ENCODE measurements at places on chromosomes 5 and 9.

DNA sequence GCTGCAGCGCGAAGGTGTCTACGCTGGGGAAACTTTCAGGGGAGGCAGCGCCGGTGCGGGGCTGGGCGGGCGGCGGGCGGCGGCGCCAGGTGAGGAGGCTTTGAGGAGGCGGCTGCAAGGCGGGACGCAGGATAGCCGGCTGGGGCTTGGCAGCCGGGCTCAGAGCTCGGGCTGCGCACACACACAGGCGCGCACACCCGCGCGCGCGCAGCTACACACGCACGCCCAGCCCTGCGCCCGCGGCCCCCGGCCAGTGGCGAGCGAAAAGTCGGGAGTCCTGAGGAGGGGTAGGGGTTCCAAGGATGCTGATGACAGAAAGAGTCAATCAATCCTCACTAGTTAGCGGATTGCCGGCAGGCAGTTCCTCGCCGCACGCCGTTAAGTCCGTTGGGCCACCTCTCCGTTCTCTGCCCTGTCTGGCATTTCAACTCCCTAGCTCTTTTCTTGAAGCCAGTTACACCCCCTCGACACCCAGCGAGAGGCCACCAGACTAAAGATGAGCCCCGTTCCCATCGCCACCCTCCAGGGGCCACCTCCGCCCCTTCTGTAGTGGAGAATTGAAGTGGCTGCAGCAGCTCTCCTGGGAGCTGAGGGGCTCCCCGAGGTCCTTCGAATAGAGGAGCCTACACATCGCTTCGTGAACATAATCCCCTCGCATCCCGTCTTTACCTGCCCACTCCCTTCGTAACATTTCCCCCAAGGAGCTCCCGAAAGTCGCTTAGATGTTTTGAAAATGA is 1640.3 kb upstream of the C9orf72 start:
- H3K4me3 ChIP-seq = no peak within 1 kb of the TSS
- H3K4me1 ChIP-seq = no peaks in the 10 kb centered on the region
- no peak within 1 kb of the TSS for H3K27ac ChIP-seq
- no peaks in the 10 kb centered on the region for H3K27me3 ChIP-seq
- DNase-seq = no peak

GRCh38 chr5:160555971-160556631 is 134.4 kb downstream of the PTTG1 start:
- no peak overlapping the region for H3K27ac ChIP-seq
- H3K27me3 ChIP-seq = no peaks in the 10 kb centered on the region
- H3K36me3 ChIP-seq = no peaks in the 10 kb centered on the region
- peaks cover 13% of the 10 kb centered on the region for H3K4me1 ChIP-seq

DNA sequence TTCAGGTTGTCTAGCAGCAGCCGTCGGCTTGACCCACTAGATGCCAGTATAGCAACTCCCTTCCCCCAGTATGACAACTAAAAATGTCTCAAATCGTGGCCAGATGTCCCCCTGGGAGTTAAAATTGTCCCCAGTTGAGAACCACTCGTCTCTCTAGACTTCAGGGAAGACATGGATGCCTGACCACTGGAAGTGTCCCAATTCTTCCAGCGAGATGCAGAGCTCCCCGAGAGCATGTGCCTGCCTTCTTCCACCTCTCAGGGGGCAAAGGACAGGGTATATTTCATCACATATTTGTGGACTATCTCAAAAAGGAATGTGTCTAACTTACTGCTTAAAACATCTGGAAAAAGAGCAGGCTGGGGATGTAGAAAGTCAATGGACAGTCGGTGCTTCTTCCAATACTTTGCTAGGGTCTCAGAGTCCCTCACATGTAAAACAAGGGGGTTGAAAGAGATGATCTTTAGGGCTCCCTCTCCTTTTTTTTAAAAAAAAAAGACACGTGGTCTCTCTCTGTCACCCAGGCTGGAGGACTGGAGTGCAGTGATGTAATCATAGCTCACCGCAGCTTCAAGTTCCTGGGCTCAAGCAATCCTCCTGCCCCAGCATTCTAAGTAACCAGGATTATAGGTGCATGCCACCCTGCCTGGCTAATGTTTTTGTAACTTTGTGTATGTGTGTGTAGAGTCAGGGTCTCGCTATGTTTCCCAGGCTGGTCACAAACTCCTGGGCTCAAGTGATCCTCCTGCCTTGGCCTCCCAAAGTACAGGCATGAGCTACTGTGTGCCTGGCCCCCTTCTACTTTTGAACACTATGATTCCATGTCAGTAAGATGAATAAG is 190.6 kb downstream of the DAB2IP start:
- H3K4me3 ChIP-seq = no peak overlapping the region
- no peaks in the 10 kb centered on the region for H3K27me3 ChIP-seq
- no peak overlapping the region for H3K27ac ChIP-seq
- DNase-seq = no peak
- H3K4me1 ChIP-seq = peaks cover 8% of the 10 kb centered on the region

- no peak overlapping the region for H3K4me3 ChIP-seq
- no peak for DNase-seq
- H3K27ac ChIP-seq = no peak overlapping the region
- H3K27me3 ChIP-seq = no peaks in the 10 kb centered on the region
- H3K4me1 ChIP-seq = peaks cover 9% of the 10 kb centered on the region
Observed at GRCh38 chr9:114161513-114161912, 6.2 kb downstream of the COL27A1 start.

DNA sequence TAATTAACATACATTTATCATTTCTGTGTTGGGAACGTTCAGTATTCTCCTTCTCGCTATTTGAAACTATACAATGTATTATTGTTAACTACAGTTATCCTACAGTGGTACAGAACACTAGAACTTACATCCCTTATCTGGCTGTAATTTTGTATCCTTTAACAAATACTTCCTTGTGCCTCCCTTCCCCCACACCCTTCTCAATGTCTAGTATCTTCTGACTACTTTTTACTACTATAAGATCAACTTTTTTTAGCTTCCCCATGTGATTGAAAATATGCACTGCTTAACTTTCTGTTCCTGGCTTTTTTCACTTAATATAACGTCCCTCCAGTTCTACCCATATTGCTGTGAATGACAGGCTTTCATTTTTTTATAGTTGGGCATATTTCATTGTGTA is 253.5 kb downstream of the RAB3C start:
- no peak overlapping the region for H3K4me3 ChIP-seq
- no peaks in the 10 kb centered on the region for H3K4me1 ChIP-seq
- no peak for DNase-seq
- no peaks in the 10 kb centered on the region for H3K36me3 ChIP-seq
- H3K27me3 ChIP-seq = no peaks in the 10 kb centered on the region

GRCh38 chr5:115297031-115297430 is 577 bp upstream of the CCDC112 start:
- DNase-seq = no peak
- no peaks in the 10 kb centered on the region for H3K36me3 ChIP-seq
- no peak overlapping the region for H3K27ac ChIP-seq
- H3K4me1 ChIP-seq = no peaks in the 10 kb centered on the region

DNA sequence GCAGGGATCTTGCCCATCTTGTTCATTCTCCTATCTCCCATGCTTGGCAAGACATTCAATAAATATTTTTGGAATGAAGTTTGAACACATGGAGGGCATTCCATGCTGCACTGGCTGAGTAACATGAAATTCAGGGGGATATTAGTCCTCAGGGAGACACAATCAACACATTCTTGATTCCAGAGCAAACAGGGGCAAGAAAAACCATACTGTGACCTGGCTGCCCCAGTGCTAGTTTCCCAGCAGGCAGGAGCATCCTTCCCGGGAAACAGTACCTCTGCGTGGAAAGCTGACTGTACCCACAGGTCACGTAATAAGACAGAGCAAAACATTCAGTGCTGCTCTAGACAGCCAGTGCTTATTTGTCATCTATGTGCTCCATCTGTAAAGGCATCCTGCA is 66.3 kb upstream of the SPOCK1 start:
- no peak overlapping the region for H3K27ac ChIP-seq
- H3K27me3 ChIP-seq = no peaks in the 10 kb centered on the region
- no peaks in the 10 kb centered on the region for H3K4me1 ChIP-seq
- no peak overlapping the region for H3K4me3 ChIP-seq
- no peaks in the 10 kb centered on the region for H3K36me3 ChIP-seq

DNA sequence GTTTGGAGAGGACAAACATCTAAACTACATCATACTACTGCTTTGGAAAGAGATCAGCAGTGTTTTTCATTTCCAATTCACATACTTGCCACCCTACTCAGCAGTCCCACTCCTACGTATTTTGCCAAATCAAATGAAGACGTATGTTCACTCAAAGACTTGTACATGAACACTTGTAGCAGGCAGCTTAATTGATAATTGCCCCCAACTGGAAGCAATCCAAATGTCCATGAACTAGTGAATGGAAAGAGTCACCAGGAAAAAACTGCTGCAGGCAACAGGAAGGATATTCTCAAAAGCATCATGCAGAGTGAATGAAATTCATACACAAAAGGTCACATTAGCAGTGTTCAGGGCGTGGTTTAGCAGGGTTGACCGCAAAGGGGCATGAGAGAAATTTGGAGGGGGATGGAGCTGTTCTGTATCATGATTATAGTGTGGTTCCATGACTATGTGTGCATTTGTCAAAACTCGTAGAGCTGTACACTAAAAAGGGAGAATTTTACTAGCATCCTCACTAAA is 38.8 kb downstream of the PAEP start:
- H3K27me3 ChIP-seq = no peaks in the 10 kb centered on the region
- DNase-seq = no peak
- H3K4me1 ChIP-seq = peaks cover 10% of the 10 kb centered on the region
- no peak overlapping the region for H3K4me3 ChIP-seq

DNA sequence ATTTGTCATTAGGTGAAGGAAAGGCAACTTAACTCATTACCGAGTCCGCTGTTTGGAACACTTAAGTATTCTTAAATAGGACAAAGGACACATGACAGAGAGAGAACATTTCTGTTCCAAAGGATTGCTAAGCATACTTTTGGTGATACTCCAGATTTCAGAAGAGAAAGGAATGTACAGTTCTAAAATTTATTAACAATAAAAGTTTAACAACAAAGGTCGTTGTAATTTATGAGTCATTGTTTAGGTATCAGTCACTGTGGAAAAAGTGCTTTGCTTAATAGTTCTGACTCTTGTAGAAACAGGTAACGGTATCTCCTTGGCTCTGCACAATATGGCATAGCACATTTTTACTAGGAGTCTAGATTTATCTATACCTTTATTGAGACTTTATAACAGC is 36.3 kb upstream of the PAM start:
- H3K4me1 ChIP-seq = peaks cover 27% of the 10 kb centered on the region
- H3K36me3 ChIP-seq = no peaks in the 10 kb centered on the region
- no peaks in the 10 kb centered on the region for H3K27me3 ChIP-seq
- no peak overlapping the region for H3K4me3 ChIP-seq

GRCh38 chr9:95778957-95779356 is 96.5 kb upstream of the ERCC6L2 start:
- peaks cover 7% of the 10 kb centered on the region for H3K4me1 ChIP-seq
- H3K27ac ChIP-seq = no peak overlapping the region
- no peak overlapping the region for H3K4me3 ChIP-seq
- no peak for DNase-seq
- no peaks in the 10 kb centered on the region for H3K36me3 ChIP-seq

DNA sequence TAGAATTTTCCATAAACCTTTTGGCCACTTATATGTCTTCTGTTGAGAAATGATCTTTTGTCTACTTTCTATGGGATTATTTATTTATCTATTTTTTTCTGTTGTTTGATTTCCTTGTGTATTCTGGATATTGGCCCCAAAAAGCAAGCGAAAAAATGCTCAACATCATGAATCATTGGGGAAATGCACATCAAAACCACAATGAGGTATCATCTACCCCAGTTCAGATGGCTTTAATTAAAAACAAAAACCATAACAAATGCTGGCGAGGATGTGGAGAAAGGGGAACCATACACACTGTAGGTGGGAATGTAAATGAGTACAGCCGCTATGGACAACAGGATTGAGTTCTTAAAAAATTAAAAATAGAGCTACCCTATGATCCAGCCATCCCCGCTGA is 125.0 kb upstream of the LPCAT1 start:
- no peaks in the 10 kb centered on the region for H3K4me1 ChIP-seq
- peaks cover 2% of the 10 kb centered on the region for H3K27me3 ChIP-seq
- H3K36me3 ChIP-seq = no peaks in the 10 kb centered on the region
- H3K4me3 ChIP-seq = no peak overlapping the region
- no peak for DNase-seq

DNA sequence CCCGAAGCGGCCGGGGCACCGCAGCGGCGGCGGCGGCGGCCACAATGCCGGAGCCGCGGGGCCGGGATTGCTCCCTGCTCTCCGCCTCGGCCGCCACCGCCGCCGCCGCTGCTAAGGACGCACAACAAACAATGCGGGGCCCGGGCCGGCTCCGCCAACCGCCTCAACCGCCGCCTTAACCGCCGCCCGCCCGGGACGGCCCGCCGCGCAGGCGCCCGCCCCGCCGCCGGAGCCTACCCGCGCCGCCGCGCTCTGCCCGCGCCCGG is 254 bp downstream of the STRBP start:
- no peak overlapping the region for H3K27ac ChIP-seq
- no peaks in the 10 kb centered on the region for H3K4me1 ChIP-seq
- no peaks in the 10 kb centered on the region for H3K36me3 ChIP-seq
- H3K27me3 ChIP-seq = no peaks in the 10 kb centered on the region
- DNase-seq = no peak

DNA sequence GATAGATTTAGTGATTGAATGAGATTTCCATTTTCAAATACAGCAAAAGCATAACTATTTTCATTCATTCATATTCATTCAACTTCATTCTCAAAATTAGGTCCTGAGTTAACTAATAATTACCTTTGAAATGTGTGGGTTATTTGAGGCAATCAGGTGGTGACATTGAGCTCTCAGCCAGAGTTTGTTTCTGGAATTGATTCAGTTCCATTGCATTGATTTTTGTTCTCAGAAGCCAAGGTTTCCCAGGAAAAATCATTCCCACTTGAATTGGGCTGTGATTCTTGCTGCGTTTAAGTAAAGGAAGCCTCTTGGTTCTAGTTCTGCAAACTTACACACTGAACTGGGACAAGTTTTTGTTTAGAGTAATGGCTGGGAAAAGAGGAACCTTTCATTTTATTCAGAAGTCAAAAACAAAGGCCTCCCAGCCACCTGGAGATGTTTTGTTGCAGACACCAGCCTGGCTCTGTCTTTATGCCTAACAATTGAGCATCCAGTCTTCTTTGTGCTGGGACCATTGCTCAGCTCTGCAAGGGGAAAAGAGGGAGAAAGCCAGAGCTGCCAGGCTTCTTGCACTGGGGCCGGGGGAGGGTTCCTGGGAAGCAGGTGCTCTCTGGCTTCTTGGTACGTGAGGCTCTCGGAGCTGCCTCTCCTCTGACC is 198.6 kb downstream of the TRIO start:
- no peak overlapping the region for H3K27ac ChIP-seq
- DNase-seq = no peak
- no peak overlapping the region for H3K4me3 ChIP-seq
- H3K27me3 ChIP-seq = no peaks in the 10 kb centered on the region
- no peaks in the 10 kb centered on the region for H3K36me3 ChIP-seq
